ENCODE measurements at places on chromosomes 6 and 20.

- no peak for DNase-seq
Observed at GRCh38 chr20:38061109-38061508, 27.6 kb downstream of the RPRD1B start.

- no peak for DNase-seq
Observed at GRCh38 chr6:64817525-64817924, 889.5 kb downstream of the EYS start.

- no peak for DNase-seq
Observed at GRCh38 chr20:64157878-64158277, 6.4 kb upstream of the MYT1 start.

GRCh38 chr6:169326067-169326799 is 72.6 kb upstream of the THBS2 start:
- no peak for DNase-seq

- DNase-seq: no peak
Observed at GRCh38 chr6:54681987-54682386, 164.6 kb upstream of the FAM83B start.

GRCh38 chr6:158907931-158908330 is 88.8 kb upstream of the EZR start:
- DNase-seq: no peak

DNA sequence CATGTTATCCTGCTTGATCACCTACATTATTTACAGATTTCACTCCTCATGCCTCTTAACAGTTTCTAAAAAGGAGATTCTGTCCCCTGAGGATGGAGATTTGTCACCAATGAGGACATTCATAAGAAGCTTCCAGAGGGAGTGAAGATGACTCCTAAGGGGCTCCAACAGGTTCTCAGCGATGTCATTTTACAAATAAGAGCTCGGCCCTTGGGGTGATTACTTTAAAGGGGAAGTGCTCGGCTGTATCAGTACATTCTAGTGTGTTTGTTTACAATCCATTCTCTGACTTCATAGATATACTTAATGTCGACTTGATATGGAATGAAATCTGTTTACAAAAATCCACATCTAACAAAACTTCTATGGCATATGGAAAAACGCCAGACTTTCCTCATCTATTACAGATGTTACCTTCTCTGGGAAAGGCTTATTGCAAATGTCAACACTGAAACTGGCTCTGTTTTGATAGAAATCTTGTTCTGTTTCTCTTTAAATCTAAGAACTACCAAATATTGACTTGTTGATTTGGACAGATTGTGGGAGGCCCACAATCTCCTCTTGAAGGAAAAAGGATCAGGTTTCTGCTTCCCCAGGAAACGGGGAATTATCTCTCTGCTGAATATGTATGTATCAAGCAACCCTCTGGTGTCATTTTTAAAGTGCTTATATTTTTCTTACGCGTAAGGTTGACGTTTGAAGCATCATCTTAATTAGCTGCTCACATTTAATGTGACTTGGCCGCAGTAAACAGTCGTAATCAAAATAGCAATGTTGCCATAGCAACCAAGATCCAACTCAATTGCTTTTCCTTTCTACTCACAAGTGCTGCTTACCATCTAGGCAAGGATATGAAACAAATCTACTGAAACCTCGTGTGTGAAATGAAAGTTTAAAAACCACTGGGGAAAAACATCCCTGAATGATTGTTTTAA is 95.7 kb downstream of the SHLD1 start:
- DNase-seq: no peak

GRCh38 chr6:25038999-25039398 is 103.2 kb upstream of the RIPOR2 start:
- DNase-seq: no peak
